ENCODE measurements at places on chromosomes 12 and 14. TPM values are rescaled to one million over a fixed set of nuclear protein-coding genes. Genes with fewer than 3 reads are reported as not detected.

Gene TAS2R20
- 0.76 TPM for total RNA-seq

Gene BICDL1
- 18.2 TPM for total RNA-seq

Gene CCDC88C
- 20.8 TPM for total RNA-seq

DNA sequence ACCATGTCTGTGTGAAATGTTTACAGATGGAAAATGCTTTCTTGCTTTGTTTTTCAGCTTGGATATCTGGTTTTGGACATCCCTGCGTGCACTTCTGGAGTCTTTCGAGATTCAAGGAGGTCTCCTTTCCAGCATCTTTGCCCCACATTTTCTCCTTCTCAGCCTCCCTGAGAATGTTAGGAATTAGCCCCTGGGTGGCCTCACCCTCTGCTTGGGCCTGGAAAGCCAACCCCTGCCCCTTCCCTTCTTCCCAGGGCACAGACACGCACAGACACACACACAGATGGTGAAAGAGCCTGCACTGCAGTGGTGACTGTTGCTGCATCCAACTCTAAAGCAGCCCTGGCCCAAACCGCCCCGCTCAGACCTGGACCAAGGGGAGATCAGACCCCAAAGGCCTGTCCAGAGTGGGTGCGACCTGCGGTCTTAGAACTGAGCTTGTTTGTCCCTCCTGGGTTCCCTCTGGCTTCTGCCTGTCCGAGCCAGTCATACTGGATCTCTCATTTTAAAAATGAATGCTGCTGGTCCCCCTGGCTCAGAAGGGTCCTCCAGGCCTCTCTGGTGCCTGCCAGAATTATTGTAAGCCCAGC lies 8.7 kb upstream of the NCOR2 start:
- no peak overlapping the region for H3K27ac ChIP-seq
- no peak overlapping the region for H3K4me3 ChIP-seq
- H3K27me3 ChIP-seq: no peaks in the 10 kb centered on the region
- no peaks in the 10 kb centered on the region for H3K36me3 ChIP-seq
- peaks cover 23% of the 10 kb centered on the region for H3K4me1 ChIP-seq
- DNase-seq: no peak

GRCh38 chr12:34033628-34034296 lies 11.5 kb downstream of the ALG10 start:
- H3K4me1 ChIP-seq: no peaks in the 10 kb centered on the region
- H3K4me3 ChIP-seq: no peak overlapping the region
- DNase-seq: peak; percentile 13
- no peak overlapping the region for H3K27ac ChIP-seq
- H3K27me3 ChIP-seq: no peaks in the 10 kb centered on the region

GRCh38 chr14:49493557-49493956 lies 92.6 kb downstream of the RPS29 start:
- H3K4me3 ChIP-seq: no peak overlapping the region
- DNase-seq: no peak
- H3K4me1 ChIP-seq: no peaks in the 10 kb centered on the region
- no peak overlapping the region for H3K27ac ChIP-seq

GRCh38 chr14:93747102-93747501 lies 41.2 kb downstream of the PRIMA1 start:
- no peaks in the 10 kb centered on the region for H3K27me3 ChIP-seq
- H3K36me3 ChIP-seq: no peaks in the 10 kb centered on the region
- no peaks in the 10 kb centered on the region for H3K4me1 ChIP-seq
- DNase-seq: no peak

Data from HCT116 (cell line).